Omental fat pad (tissue), 4 donors: ENCODE measurements at places on chromosomes 13 and 19.

DNA sequence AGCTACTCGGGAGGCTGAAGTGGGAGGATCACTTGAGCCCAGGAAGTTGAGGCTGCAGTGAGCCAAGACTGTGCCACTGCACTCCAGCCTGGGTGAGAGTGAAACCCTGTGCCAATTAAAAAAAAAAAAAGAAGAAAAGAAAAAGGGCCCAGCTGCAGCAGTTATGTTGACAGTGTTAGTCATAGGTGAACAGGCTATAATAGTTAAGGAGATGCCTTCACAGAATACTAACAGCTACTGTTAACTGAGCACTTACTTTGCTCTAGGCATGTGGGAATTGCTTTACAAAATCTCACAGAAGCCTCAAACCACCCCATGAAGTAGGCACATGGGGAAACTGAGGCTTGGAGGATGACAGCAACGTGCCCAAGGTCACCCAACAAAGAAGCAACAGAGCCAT, 3.9 kb downstream of the FBXO17 start:
- DNase-seq = no peak

DNA sequence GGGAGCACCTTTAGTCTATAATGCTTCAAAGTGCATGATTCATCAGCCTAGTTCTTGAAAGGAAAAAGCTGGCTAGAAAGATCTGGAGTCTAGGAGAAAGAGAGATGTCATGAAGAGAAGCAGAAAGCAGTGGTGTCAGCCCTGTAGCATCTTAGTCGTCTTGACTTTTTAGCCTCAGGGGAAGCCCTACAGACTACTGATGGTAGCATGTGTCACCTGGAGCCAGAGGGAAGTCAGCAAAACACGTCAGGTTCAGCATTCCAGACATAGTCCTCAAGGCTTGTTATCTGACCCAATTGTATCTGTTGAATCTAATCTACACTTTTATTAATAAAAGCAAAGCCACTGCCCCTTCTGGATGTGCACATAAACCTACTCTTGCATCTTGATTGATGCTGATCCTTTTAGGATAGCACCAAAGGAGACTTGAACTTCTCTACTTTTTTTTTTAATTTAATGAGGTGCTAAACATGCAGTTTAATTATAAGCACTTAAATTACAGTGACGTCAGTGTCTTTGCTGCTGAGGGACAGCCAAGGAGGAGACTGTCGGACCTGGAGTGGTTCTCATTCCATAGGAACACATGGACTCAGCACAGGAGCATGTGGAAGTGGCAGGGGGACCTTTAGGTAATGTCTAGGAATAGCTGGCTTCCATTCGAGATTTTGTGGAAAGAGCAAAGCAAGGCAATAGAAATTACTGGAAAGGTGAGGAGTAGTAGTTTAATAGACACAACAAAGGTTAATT, 525.5 kb upstream of the SGCG start:
- DNase-seq = no peak

- no peak for DNase-seq
Observed at GRCh38 chr13:24670961-24671381, 9.2 kb upstream of the ATP12A start.

GRCh38 chr13:79497064-79497463, 16.1 kb downstream of the NDFIP2 start:
- no peak for DNase-seq

DNA sequence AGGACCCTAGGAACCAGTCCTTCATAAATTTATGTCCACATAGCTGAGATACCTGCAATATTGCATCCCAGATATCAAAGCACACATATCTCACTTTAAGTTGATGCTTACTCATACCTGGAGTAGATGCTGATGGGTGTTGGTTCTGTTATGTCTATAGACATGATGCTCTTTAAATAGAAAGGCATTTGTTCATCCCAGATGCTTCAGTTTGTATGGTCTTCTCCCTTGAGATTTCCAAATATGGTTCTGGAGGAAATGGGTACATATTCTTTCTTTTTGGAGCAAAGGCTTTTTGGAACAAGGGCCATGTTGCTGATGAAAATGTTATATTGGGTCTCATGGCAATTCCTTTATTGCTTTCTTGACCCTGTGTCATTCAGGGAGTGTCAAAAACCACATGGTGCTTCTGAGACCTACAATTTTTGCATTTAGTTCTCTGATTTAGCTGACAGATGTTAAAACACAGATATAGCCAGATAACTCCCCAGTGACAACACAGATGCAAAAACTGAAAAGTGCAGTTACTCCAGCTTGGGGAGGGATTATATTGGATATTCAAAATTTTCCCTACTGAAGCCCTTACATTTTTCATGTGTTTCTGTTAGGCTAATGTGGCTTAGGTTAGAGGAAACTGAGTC, 211.4 kb downstream of the KCNRG start:
- no peak for DNase-seq

GRCh38 chr13:34623331-34623730, 318.7 kb upstream of the NBEA start:
- DNase-seq = no peak

DNA sequence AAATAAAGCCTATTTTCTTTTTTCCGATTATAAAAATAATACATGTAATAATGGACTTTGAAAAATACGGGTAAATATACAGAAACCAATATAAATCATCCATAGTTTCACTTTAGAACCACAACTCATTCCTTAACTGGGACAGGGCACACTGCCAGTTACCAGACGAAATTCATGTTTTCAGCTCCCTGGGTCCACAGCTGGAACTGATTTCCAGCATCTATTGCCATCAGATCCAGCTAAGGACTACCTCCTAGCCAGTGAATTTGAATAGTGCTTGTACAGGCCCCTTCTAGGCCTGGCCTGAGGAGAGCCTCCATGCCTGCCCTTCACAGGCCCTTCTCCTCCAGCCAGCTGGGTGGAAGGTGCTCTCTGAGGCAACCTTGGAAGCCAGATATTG, 30.0 kb upstream of the ATP12A start:
- DNase-seq = no peak

- no peak for DNase-seq
Observed at GRCh38 chr13:81379183-81379582, 1038.3 kb upstream of the SPRY2 start.

- no peak for DNase-seq
Observed at GRCh38 chr13:46296921-46297320, 85.2 kb downstream of the LRRC63 start.

GRCh38 chr19:44723299-44723951, 24.5 kb downstream of the CEACAM16 start:
- no peak for DNase-seq

- DNase-seq = no peak
Observed at GRCh38 chr13:95367309-95367843, 66.1 kb upstream of the ABCC4 start.

GRCh38 chr19:38993271-38993670, 17.7 kb upstream of the FBXO17 start:
- DNase-seq = no peak

DNA sequence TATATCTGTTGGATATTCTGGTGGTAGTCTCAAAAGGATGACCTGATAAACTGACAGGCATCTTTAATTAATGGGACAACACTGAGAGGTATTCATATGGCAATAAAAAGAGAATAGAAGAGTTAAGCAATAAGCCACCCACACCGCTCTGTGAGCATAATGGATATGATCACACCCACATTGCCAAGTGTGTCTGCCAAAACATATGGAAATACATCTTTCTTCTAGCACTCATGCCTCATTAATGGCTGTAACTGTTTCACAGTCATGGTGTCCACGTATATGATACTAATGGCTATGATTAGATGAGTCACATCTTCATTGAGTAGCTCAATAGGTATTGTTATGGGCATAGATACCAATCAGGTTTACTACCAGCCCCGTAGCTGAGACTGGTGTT, 13.1 kb downstream of the IGFL3 start:
- DNase-seq = no peak

- DNase-seq = no peak
Observed at GRCh38 chr13:51093574-51093973, 17.5 kb downstream of the C13orf42 start.

DNA sequence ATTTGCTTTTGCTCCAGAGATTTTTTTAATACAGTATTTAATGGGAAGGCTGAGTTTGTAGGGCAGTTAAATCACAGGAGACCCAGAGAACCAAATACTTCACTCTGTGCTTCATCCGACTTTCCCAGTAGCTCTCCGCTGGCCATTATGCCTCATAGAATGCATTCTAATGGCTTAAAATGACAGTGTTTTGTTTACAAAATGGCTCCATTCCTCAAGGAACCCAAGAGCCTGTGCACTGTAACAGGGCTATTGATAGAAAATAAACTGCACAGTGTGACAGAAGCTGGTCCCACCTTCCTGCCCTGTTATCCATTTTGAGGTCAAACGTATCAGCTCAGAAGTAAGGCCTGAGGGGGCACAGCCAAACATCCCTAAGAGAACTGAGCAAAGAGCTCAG, 136.5 kb downstream of the RAP2A start:
- no peak for DNase-seq

DNA sequence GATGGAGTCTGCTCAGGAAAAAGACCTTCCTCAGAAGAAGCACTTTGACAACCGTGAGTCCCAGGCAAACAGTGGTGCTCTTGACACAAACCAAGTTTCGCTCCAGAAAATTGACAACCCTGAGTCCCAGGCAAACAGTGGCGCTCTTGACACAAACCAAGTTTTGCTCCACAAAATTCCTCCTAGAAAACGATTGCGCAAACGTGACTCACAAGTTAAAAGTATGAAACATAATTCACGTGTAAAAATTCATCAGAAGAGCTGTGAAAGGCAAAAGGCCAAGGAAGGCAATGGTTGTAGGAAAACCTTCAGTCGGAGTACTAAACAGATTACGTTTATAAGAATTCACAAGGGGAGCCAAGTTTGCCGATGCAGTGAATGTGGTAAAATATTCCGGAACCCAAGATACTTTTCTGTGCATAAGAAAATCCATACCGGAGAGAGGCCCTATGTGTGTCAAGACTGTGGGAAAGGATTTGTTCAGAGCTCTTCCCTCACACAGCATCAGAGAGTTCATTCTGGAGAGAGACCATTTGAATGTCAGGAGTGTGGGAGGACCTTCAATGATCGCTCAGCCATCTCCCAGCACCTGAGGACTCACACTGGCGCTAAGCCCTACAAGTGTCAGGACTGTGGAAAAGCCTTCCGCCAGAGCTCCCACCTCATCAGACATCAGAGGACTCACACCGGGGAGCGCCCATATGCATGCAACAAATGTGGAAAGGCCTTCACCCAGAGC, 16.2 kb upstream of the ZNF544 start:
- no peak for DNase-seq

DNA sequence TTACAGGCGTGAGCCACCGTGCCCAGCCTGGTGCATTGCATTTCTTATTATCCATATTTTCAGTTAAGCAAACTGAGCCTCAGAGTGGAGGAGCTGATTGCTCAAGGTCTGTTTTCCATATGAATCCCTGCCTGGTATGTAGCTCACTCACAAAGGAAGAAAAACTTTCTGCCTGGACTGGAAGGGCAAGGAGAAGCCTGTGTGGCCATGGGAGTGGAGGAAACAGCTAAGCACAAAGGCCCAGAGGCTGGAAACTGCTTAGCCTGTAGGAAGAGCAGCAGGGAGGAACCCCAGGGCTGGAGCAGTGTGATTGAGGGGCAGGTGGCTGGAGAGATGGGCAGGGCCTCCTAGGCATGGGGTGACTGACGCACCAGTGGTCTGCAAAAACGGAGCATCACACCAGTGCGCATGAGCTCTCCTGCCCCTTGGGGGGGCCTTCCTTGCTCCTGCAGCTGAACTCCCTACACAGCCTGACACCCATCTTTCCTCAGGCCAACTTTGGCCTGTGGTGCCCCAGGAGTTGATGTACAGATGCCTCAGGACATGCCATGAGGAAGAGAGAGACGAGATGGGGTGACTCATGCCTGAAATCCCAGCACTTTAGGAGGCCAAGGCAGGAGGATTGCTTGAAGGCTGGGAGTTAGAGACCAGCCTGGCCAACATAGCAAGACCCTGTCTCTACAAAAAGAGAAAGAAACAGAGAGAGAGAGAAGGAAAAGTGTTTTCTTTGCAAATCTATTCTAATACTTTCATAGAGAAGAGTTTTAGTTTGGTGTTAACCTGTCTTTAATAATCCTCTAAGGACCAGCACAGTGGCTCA, 2.8 kb upstream of the HNRNPM start:
- no peak for DNase-seq

GRCh38 chr13:102620516-102620915, 23.7 kb downstream of the TPP2 start:
- no peak for DNase-seq

DNA sequence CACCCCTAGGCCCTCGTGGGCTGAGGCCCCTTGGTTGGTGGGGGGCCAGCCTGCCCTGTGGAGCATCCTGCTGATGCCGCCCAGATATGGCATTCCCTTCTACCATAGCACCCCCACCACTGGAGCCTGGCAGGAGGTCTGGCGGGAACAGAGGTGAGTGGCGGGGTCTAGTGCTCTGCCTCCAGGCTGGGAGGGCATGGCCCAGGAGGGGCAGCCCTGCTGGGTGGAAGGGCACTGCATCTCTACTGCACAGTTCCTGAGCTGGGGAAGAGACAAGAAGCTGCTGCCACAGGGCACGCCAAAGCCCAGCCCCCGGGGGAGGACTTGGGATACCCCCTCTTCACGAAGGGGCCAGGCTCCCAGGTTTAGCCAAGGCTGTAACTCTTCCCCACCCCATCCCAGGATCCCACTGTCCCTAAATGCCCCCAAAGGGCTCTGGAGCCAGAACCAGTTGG, 2.4 kb upstream of the KMT2B start:
- DNase-seq = no peak

DNA sequence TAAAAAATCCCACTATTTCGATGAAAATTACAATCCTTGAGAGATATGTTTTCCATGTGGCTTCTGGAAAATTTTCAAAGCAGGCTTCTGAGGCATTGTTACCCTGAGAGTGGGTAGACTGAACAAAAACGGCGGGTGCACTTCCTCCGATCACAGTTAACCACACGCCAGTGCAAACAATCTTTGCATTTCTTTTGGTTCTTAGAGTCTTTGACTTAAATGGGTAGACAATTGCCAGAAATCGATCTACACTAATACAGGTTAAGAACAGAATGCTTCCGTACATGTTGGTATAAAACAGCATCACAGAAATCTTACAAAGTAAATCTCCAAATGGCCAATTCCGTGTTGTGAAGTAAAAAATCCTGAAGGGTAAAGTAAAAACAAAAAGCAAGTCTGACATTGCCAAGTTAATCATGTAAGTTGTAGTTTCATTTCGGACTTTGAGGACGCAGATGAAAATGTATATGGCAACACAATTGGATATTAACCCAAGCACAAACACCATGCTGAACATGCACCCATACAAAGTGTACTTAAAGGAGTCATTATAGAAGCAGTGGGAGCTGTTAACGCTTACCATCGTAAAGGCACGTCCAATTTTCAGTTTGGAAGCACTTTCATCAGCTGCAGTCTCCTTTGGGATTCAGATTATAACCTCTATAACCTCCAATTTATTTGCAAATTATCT, 927 bp downstream of the LPAR6 start:
- DNase-seq = no peak

- no peak for DNase-seq
Observed at GRCh38 chr19:1370579-1371361, 12.9 kb upstream of the NDUFS7 start.
